ENCODE measurements at places on chromosomes 16 and 17. TPM values are rescaled to one million over a fixed set of nuclear protein-coding genes. Genes with fewer than 3 reads are reported as not detected.

RNF222 gene
- total RNA-seq, result not detected

VPS35L gene
- total RNA-seq, result 48.8 TPM

PRR11 gene
- 255 TPM for total RNA-seq

ABCA10 gene
- 10.1 TPM for total RNA-seq

PHKB gene
- total RNA-seq, result 130 TPM

All from camera-type eye (tissue), 1 donor.